Renal cortical epithelial cell (primary cell): ENCODE measurements at places on chromosomes 4 and X. TPM values are rescaled to one million over a fixed set of nuclear protein-coding genes. Genes with fewer than 3 reads are reported as not detected.
A peak's percentile ranks its signal among the peaks of the same experiment; 100 is the strongest.

- DNase-seq = no peak
Measured at GRCh38 chr4:78185117-78185516, 128.0 kb downstream of the FRAS1 start.

The IL3RA gene
- total RNA-seq = not detected in 2 replicates

DNA sequence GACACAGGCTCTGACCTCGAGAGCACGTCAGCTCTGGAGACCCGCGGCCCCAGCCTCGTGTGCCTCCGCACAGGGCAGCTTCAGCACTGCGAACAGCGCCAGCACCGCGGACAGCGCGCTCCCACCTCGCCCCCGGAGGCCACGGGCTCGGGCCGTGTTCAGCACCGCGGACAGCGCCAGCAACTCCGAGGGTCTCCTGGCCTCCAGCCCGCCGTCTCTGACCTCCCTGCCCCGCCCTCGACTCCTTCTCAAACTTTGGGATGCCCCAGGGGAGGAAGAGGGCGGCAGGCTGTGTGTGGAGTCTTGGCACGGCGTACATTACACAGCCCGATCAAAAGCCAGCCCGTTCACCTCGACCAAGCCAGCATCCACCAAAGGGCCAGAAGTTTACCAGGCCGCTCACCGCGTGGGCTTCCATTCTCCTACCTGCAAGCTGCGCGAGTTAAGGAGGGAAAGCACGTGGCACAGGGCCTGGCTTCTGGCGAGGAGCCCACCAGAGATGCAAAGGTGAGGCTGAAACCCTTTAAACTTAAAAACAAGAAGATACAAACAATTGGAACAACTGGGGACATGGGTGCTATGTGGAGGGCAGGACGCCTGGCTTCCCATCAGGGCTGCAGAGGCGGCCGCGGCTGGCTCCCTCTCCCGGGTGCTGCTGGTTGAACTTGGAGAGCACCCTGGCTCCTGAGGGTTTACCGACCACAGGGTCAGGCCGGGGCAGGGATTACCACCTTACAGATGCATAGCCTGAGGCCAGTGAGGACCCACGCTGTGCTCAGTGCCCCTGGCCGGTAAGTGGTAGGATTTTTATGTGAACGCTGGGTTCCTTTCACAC, 4.5 kb upstream of the NKX1-1 start:
- DNase-seq = no peak

GRCh38 chr4:74033739-74034138, 4.8 kb downstream of the CXCL3 start:
- DNase-seq = no peak

The AFP gene
- 0.75 and 1.2 TPM in 2 replicates for total RNA-seq

GRCh38 chrX:127708155-127708554, 344.0 kb downstream of the ACTRT1 start:
- peak; percentile 56 for DNase-seq

The TMEM47 gene
- 32.6 and 209 TPM in 2 replicates for total RNA-seq

GRCh38 chrX:47637546-47638195, 7.9 kb upstream of the CFP start:
- DNase-seq = no peak

DNA sequence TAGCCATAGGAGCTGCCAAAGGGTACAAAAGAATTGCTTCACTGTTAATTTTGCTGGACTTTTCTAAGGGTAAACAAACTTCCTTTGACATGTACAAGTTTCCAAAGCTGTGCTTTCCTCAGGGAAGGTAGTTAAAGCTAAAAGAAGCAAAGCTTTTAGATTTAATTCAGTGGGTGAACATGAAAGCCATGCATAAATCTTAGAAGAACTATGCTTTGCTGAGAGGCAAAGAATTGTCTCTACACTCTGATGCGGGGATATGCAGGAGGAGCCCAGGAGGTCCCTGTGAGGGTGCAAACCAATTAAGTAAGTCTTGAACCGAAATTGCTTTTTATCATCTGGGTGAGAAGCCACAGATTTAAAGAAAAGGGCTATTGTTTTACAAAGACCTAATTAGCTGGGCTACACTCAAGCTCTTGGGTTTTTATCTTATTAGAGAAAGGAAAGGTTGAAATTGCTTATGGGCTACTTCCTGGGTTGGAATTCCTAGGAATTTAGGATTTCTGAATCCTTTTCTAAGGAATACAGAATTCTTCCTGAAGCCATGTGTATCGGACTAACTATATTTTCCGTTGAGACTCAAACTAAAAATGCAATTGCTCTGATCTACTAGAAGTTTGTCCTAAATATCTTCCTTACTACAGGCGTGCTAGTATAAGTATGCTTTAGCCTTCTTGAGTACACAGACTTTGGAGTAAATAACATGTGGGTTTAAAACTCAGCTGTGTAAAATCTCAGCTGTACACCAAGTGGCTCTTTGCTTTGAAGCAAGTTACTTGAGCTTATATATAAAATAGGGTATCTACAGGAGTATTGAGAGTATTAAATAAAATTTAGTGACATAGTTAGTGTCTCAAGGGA, 188.4 kb upstream of the ANK2 start:
- DNase-seq = no peak

DNA sequence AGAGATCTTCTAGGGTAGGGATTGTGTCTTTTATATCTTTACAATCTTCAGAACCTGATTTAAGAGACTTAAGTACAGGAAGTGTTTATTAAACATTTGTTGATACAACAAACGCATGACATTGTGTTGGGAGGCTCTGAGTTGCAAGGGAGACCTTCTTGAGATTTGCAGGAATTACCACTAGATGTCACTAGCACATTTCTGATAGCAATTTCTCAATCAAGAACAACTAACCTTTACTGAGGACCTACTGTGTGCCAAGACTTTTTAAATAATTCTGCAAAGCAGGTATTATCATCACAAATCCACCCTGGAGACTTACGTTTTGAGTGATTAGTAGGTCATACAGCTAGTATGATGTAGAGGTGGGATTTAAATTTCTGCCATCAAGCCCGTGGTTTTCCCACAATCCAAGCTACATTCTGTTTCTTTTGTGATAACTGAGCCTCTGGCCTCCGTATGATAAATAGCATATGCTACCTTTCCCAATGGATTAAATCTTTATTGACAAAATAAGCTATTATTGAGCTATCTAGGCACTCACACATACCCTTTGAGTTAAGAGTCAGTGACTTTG, 986.0 kb downstream of the CCSER1 start:
- DNase-seq = peak; percentile 53

DNA sequence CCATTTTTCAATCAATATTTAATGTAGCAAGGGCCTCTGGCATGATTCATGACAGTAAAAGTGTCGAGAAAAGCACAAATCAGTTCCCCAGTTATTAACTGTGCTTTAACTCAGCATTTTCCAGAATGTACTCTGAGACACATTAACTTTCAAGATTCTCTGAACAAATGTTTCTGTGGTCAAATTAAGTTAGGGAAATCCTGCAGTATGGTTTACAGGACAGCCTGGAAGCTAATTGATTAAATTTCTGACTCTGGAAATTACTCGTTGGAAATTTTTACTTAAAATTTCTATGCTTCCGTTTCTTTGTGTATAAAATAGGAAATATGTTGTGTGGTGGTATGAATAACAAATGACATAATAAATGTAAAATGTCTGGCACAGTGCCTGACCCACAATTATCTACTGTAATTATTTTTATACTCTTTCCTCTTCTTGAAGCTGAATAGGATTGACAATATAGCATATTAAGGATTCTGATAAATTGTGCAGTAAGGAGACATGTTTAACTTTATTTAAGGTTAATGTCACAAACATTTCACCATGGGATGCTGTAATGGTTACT, 33.7 kb downstream of the STK32B start:
- peak; percentile 32 for DNase-seq

GRCh38 chr4:120921456-120922380, 808 bp downstream of the PRDM5 start:
- DNase-seq = peak; percentile 23

The SLC25A4 gene
- 25.7 and 30.9 TPM in 2 replicates for total RNA-seq

The IGFBP7 gene
- total RNA-seq = 1,261 and 4,753 TPM in 2 replicates

- DNase-seq = no peak
Measured at GRCh38 chrX:23659339-23659738, 8.0 kb upstream of the PRDX4 start.

DNA sequence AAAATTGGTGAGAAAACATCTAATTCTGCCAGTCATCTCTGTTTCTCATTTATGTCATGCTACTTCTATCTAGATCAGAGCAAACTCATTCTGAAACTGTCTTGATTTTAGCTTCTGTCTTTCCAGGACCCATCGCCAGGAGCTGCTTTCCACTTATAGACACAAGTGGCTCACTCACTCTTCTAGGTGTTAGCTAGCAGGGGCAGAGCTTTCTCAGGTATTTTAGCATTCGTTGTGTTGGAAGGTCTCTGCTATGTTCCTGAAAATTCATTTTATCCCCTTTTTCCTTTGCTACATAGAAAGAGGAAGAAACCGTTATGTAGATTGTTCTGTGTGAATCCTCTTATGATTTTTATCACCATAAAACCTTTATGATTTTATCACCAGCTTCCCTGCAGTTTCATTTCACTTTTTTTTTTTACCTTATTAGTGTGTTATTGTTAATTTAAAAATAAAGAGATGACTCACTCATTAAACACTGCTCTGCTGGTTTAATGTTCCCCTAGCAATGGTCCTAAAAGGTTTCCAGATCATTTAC, 246.6 kb upstream of the AADAT start:
- DNase-seq = no peak

The SPACA5 gene
- not detected in 2 replicates for total RNA-seq

DNA sequence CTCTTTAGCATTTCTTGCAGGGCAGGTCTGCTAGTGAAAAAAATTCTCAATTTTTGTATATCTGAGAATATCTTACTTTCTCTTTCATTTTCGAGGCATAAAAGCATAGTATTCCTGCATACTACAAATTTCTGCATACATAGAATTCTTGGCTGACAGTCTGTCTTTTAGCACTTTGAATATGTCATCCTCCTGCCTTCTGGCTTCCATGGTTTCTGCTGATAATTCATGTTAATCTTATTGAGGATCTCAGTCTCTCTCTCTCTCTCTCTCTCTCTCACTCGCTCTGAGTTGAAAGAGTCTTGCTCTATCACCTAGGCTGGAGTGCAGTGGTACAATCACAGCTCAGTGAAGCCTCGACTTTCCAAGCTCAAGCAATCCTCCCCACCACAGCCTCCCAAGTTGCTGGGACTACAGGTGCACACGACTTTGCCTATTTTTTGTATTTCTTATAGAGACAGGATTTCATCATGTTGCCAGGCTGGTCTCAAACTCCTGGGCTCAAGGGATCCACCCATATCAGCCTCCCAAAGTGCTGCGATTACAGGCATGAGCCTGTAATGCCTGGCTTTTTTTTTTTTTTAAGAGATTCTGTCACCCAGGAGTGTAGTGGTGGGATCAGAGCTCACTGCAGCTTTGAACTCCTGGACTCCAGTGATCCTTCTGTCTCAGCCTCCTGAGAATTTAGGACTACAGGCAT, 161.3 kb downstream of the FNIP2 start:
- no peak for DNase-seq

DNA sequence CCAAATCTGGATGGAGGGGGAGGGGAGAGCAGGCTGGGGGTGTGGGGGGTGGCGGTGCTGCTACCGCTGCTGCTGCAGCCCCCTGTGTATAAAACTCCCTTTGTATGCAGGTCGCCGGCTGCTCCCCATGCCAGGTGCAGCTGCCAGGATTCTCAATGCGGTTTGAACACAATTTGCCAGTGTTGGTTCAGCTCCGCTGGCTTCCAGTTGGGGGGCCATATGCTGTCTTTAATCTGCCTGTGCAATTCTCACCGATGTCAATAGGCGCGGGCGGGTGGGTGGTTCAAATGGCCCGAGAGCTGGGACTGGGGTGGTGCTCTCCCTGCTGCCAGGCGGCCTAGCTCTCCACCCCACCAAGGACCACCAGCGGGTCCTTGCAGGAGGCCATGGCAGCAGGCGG, 257.6 kb downstream of the BCOR start:
- DNase-seq = no peak

- DNase-seq = no peak
Measured at GRCh38 chr4:119570401-119570800, 58.2 kb downstream of the PDE5A start.

GRCh38 chrX:152821145-152821765, 9.3 kb downstream of the CETN2 start:
- peak; percentile 29 for DNase-seq

GRCh38 chrX:47321386-47321785, 49.0 kb upstream of the ZNF157 start:
- no peak for DNase-seq

- DNase-seq = peak; percentile 74
Measured at GRCh38 chrX:17587366-17587765, 149.9 kb upstream of the SCML1 start.
